ENCODE measurements at places on chromosomes 5 and 9. TPM values are rescaled to one million over a fixed set of nuclear protein-coding genes. Genes with fewer than 3 reads are reported as not detected.

MYOZ3 gene
- total RNA-seq, result 0.53 TPM

DOLPP1 gene
- total RNA-seq, result 20.2 TPM

AQP3 gene
- total RNA-seq, result 173 TPM

CFAP77 gene
- not detected for total RNA-seq

STKLD1 gene
- total RNA-seq, result 0.49 TPM

SYK gene
- 6.1 TPM for total RNA-seq

KIAA0825 gene
- total RNA-seq, result 1.1 TPM

PAEP gene
- not detected for total RNA-seq

CTNND2 gene
- total RNA-seq, result 0.18 TPM

- DNase-seq, result no peak
Measured at GRCh38 chr9:129632460-129632859, 6.5 kb downstream of the NTMT1 start.

GRCh38 chr5:142862594-142862993, 92.4 kb downstream of the ARHGAP26 start:
- no peak for DNase-seq

DNA sequence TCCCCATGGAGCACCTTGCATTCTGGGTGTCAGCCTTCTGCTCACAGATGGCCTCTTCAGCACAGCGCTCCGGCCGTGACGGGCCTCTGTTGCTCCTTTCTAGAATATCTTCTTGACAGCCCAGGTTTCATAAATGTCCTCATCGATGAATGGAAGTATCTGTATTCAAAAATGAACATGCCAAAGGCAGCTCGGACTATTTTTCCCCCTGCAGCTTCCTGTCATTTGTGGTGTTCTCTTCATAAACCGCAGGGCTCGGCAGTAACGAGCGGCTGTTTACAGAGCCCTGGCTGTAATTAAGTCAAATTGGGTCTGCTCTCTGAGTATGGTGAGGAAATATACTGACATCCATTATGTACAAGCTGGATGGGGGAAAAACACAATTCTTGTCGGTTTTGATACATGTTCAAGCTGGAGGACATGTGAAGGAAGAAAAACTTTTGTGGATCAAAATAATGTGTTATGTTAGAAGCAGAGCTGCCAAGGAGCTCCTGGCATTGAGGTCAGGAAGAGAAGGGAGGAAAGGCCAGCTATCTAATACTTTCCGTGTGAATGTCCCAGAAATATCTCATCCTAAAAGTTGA, 154.1 kb upstream of the CD180 start:
- DNase-seq, result no peak

- no peak for DNase-seq
Measured at GRCh38 chr5:177526791-177527190, 10.0 kb upstream of the DDX41 start.

GRCh38 chr5:14463629-14464028, 118.0 kb upstream of the OTULINL start:
- DNase-seq, result peak; percentile 79

DNA sequence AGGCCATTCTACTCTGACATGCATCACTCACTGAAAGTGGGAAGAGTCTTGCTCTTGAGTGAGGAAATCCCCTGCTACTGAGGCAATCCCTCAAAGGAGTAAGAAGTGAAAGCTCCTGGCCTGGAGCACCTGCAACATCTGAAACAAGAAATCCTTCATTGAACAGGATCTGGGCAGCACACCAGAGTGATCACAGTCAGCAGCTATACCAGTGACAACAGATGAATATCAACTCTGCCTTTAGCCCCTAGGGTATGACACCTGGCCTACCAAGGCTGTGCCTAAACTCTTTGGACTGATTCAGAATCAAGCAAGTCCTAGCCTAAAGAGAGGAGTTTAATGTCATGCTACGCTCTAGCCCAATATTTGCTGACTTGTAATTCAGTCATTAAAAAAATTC, 156.2 kb upstream of the CCDC152 start:
- no peak for DNase-seq

- no peak for DNase-seq
Measured at GRCh38 chr5:57306359-57306758, 132.5 kb downstream of the GPBP1 start.

GRCh38 chr5:125036494-125036893, 290.1 kb upstream of the ZNF608 start:
- no peak for DNase-seq

DNA sequence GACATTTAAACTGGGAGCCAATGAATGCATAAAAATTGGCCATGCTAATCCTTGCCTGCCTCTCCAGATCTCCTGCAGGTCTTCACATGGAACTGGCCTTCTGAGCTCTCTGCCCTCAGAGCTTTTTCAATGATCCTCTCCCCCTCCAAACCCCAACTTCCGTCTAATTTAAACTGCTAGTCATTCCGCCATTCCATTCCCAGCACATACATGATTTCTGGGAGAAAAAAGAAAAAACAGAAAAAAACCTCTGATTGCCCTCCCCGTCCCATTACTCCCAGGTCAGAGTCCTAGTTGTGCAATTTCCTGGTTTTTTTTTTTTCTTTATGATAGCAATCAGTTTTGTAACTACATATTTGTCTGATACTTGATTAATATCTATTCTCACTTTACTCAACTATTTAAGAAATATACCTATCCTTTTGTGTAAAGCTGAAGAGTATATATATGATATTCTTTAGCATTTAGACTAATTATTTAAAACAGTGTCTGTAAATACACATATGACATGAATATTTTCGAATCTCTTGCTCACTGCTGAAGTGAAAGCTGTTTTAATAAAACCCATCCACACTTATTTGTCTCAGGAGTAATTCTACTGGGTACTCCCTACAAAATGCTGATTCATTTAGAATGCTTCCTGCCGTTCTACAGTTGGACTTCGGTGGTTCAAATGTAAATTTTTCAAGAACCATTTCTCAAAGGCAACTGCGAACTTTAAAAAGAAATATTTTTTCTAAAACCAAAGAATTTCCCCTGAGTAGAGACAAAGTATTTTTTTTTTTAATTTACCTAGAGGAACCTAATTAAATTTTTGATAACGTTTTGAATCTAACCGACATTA, 1.6 kb downstream of the HINT1 start:
- peak; percentile 11 for DNase-seq

DNA sequence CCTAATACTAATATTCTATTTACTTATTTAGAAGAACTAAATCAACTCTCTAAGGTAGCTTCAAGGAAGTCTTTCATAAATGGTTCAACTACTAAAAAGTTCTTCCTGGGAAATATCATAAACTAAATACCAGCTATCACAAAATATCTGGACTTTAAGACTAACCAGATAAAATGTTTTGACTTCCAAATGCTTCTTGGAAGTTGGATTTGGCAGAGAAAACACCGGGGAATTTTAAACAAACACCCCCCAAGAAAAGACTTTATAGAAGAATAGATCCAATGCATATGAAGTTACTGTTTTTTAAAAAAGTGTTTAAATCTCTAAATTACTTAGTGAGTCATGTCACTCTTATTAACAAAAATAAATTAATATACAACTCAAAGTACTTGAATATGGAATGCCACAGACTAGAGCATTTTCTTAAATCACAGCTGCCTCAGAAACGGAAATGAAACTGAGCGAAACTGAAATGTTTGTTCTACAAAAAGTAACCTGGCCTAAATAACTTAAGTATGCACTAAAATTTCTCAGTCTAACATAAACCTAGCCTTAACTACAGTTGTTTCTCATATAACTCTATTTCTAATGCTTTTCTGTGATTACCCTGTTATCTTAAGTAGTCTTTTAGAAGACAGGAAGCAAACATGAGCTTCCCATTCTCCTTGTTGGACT, 6.8 kb downstream of the ABCA1 start:
- DNase-seq, result no peak

DNA sequence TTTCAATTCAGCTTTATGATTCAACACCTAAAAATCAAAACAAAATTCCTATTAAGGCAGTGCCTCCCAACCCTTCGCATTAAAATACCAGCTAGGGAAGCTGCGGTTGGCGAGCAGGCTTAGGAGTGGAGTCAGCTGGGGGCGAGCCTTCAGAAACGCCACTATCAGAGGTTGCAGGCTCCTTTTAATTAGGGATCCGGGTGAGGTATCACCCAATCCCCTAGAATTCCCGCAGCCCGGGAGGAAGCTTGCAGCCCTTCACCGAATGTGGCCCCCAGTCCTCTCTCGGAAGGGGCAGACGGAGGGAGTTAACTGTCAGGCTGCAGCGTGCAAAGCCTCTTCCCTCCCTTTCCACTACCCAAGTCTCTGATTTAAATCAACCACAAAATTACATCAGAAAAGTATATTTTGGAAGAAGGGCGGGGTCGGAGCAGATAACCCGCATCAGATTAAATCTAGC, 1.7 kb downstream of the STC2 start:
- peak; percentile 89 for DNase-seq

DNA sequence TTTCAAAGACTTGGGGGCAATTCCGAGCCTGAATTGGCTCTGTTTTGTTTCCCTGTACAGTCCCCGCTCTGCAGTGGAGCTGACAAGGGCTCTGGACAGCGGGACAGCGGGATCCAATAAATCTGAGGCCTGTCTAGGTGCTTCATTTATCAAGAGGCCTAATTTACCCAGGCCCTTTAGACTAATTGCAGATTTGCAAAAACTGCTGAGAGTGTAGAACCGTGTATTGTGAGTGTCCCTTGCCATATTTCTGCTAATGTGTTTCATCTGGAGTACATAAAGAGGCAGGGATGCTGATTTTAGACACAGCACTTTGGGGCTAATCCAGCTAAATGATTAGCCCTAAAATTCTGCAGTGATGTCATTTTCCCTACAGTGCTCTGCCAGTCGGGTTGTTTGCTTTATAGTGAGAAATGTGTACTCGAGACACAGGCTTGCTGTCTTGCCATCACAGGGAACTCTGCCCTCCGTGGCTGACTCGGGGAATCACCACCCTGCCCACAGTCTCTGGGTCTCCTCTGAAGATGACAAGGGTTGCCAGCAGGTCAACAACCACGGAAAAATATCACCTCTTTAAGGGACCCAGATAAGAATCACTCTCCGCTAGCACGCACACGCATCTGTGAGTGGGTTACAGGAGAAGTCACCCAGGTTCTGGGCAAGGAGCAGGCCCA, 592.0 kb downstream of the BNC2 start:
- DNase-seq, result no peak

- DNase-seq, result no peak
Measured at GRCh38 chr9:107928701-107929371, 439.3 kb upstream of the KLF4 start.

- no peak for DNase-seq
Measured at GRCh38 chr5:35302544-35302943, 72.3 kb upstream of the PRLR start.

GRCh38 chr9:114693248-114693855, 11.4 kb upstream of the TEX48 start:
- DNase-seq, result no peak

- no peak for DNase-seq
Measured at GRCh38 chr5:173913686-173914321, 25.7 kb downstream of the CPEB4 start.

GRCh38 chr5:4065472-4066320, 470.1 kb downstream of the IRX1 start:
- DNase-seq, result no peak

GRCh38 chr9:37062336-37062735, 28.3 kb upstream of the PAX5 start:
- no peak for DNase-seq

DNA sequence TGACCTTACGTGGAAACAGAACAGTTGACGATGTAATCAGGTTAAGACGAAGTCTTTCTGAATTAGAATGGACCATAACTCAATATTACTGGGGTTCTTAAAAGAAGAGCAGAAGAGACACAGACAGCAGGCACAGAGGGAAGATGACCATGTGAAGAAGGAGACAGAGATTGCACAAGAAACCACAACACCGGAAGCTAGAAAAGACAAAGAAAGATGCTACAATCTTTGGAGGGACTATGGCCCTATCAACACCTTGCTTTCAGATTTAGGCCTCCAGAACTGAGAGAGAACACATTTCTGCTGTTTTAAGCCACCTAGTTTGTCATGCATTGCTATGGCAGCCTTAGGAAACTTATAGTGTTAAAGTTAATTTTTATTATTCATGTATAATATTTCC, 27.1 kb downstream of the CDH9 start:
- DNase-seq, result no peak

- no peak for DNase-seq
Measured at GRCh38 chr5:58787987-58788386, 205.1 kb downstream of the RAB3C start.

DNA sequence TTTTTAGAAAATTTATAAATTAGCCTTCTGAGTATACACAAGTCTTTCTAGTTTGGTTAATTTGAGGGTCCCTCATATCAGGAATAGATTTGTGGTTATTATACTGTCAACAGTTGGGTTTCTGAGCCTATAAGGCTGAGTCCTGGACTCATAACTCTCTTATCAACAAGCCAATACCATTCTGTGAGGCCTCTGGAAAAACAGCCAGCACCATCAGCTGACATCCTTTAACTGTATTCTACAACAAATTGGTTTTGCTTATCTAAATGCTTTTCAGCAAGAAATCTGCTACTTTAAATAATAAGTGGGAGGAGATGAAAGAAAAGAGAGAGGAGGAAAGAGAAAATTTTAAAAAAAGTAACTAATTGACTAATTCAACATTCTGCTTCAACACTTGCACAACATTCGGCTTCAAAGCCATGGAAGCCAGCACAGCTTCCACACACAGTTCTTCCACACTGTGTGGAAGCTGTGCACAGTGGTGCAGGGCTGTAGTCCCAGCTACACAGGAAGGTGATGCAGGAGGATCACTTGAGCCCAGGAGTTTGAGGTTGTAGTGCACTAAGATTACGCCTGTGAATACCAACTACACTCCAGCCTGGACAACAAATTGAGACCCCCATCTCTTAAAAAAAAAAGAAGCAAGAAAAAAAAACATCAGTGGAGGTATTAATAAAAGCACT, 84.5 kb downstream of the UBAP2 start:
- DNase-seq, result no peak

GRCh38 chr5:174531782-174532191, 192.6 kb upstream of the MSX2 start:
- DNase-seq, result no peak

GRCh38 chr9:70428781-70429180, 14.3 kb upstream of the KLF9 start:
- DNase-seq, result no peak

GRCh38 chr5:38483805-38484398, 72.5 kb downstream of the LIFR start:
- no peak for DNase-seq

DNA sequence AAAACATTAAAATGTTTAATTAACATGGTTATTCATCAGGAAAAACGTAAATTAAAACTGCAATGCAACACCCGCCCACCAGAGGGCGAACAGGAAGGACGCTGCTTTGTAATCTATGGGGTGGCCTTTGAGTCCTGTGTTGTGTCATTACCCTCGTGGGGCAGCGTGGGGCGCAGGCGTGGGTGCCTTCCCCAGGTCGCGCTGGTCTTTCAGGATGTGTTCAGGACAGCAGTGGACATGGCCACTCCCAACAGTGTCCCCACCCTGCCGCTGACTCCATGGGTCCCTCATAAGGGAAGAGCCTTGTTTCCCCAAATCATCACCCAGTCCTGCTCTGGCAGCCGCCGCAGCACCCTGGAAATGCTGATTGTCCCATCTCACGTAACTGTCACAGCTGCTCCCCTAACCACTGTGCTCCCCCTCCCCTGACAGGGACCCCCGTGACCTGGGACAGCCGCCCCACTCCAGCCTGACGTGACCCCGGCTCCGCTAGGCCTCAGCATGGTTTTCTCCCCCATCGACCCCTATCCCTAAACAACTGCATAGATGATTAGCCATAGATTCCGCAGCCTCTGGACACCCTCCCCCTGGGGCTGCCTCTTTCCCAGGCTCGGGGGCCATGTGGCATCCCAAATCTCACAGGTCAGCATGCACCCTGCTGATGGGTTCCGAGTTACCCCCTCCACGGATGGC, 36.4 kb downstream of the GLT6D1 start:
- DNase-seq, result no peak
